Fibroblast of pulmonary artery (primary cell): ENCODE measurements at places on chromosomes 11 and 22.

GRCh38 chr11:61265357-61265756 is 24.4 kb downstream of the PGA5 start:
- no peak for DNase-seq

DNA sequence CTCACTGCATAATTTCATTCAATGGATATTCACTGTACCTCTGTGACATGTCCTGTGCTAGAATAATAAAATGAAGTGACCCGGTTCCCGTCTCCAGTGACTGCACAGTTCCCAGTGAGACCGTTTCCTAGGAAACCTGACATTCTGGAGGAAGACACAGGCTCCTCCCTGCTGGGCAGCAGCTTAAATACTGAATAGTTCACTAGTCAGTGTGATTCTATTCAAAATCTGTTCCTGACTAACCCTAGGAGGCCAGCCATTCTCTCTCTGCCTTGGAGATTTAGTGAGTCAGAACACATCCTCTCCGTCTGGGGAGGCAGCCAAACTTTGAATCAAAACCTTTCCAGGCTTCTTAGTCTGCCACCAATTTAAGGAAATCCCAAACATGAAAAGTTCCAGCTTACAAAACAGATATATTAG is 11.3 kb downstream of the TRIM66 start:
- peak; percentile 94 for DNase-seq

- DNase-seq = peak; percentile 80
Observed at GRCh38 chr11:57639321-57640067, 10.2 kb downstream of the YPEL4 start.

GRCh38 chr11:25981998-25982397 is 349.9 kb upstream of the ANO3 start:
- DNase-seq = peak; percentile 88

DNA sequence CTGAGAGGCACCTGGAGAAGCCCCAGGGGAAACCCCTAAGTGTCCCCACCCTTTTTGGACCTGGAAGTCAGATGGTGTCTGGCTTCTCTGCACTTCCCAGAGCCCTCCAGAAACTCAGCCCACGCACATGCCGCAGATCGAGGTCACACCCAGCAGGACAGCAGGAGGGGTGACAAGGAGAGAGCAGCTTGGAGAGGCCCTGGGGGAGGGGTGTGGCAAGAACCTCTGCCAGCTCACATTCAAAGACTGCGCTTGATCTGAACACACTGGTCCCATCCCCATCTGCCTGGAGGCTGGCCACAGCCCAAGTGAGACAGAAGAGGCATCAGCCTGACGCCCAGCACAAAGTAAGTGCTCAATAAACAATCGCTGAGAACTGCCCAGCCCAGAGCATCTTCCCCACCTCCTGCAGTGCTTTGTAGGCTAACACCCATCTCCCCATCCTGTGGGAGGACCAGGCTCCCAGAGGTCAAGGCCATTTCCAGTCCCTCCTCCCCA is 21.4 kb downstream of the TMPRSS6 start:
- DNase-seq = no peak

DNA sequence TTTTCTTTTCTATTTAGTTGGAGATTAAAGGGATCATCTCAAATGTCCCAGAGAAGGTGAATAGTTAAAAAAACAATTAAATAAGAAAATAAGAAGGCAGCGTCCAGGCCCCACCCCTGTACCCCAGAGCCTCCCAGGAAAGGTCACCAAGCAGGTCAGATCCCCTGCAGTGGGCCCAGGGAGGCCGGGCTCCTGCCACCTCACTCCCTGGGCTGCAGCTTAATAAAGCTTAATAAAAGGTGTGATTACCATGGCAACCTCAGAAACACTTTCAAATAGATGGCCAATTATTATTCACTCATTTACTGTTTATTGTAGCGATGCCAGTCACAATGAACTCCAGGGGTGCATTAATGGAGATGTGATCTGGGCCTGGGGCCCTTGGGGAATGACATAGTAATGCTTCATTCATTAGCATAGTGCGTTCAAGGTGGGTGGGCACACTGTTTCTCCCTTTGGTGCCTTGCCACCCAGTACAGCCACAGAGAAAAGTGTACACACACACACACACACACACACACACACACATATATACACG is 386.2 kb downstream of the CADM1 start:
- no peak for DNase-seq

GRCh38 chr22:39276440-39277141 is 31.8 kb upstream of the PDGFB start:
- no peak for DNase-seq

GRCh38 chr22:30813936-30814335 is 119.3 kb downstream of the OSBP2 start:
- no peak for DNase-seq

- no peak for DNase-seq
Observed at GRCh38 chr11:112877581-112877980, 83.6 kb upstream of the NCAM1 start.

GRCh38 chr11:123427405-123427804 is 2.7 kb upstream of the GRAMD1B start:
- DNase-seq = no peak

DNA sequence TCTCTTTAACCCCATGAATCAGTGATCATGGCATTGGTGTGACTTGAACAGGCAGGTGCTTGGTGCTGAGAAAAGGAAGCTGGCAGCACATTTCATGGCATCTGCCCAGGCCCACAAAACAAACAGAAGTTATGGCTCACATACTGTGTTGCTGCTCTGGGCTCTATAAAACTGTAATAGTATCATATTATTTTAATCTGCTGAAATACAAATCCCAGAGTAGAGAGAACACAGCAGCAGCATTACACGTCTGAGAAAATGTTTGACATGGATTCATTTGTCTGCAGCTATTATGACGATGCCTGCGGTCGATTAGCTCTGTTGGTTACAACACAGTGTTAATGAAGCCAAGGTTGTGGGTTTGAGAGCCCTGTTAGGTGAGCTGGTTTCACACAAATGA is 80.8 kb downstream of the ALX4 start:
- no peak for DNase-seq

GRCh38 chr22:31715147-31715778 is 34.7 kb downstream of the PRR14L start:
- DNase-seq = peak; percentile 56

GRCh38 chr11:83349296-83349695 is 63.1 kb upstream of the CCDC90B start:
- no peak for DNase-seq

DNA sequence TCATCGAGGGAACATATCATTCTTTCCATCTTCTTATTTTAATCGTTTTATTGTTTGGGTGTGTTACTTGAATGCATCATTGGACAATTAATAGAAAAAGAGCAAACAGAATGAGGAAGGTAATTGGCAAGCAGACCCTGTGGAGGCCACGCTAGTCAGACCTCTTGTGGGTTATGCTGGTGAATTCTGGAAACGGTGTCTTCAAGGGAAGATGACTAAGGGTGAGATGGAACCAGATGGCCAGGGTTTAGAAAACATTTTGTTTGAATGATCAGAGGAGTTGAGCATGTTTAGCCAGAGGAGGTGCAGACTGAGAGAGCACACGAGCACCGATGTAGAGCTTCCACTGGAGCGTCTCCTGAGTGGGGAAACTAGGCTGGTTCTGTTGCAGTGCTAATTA is 8.5 kb downstream of the ST14 start:
- DNase-seq = no peak
